CD4-positive, alpha-beta T cell treated with Interleukin-10 for 1 hour (primary cell): ENCODE measurements at places on chromosomes 7 and 10.

DNA sequence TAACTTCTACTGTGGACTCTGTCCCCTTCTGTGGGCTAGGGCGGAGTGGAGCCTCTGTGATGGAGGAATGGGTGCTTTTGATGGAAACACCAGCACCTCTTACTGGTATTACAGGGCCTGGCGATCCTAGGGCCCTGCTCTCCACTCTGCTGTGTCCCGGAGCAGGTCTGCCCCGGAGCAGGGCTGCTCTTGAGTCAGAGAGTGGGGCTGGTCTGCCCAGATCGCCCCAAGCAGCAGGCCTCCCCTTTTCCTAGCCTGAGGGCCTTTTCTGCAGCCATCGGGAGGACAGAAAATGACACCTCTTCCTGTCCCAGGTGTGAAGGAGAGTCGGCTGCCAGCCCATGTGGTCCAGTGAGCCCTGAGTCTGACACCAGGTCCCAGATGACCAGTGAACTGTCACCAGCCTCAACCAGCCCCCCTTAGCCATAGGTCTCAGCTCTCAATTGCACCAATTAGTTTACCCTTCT, 1.4 kb downstream of the ZNF282 start:
- no peak for DNase-seq

DNA sequence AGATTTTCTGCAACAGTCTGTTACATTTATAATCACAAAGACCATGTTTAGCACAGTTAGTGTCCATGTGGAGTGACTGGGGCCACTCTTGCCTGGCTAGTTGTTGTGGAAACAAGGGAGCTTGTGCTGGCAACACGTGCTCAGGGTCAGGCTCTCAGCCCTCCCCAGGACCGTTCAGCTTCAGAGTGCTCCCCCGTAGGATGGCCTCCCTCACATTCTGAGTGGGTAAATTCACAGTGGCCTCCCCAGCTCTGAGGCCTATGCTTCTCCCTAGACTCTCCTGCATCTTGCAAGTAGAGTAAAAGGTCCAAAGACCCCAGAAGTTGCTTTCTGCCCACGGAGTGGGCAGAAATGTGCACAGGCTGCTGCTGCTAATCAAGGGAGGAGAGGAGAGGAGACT, 122.3 kb downstream of the ADCY1 start:
- DNase-seq = no peak

DNA sequence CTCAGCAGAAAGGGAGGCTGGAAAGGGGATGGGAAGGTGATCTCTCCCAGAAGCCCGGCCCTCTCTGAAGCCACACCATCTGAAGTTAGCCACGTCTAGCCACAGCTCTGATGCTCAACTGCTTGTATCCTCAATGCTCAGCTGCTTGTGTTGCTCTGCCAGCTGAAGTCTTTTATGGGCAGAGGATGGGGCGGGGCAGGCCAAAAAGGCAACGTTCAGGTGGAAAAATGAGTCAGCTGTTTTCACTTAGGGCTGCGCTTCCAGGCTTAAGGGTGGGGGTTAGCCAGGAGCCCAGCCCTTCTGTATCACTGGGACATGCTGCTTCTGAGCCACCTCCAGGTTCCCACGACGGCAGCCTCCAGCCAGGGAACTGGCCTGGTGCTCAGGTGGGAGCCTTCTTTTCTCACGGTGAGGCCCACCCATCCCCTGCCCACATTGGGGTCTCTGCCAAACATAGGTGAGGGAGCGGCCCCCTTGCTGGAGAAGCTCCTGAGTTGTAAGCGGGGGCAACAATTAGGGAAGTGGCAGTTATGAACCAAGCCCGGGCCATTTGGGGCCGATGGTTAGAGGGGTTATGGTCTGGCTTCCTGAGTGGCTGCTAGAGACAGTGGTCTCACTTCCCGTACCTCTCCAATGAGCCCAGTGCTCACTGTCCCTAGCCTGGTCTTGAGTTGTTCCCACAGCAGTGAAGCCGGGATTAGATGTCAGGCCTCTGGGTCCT, 44.9 kb upstream of the CNPY1 start:
- DNase-seq = no peak

GRCh38 chr7:39125846-39126245, 148.1 kb downstream of the POU6F2 start:
- no peak for DNase-seq
